GM23248 (cell line): ENCODE measurements at places on chromosomes 3 and 15. TPM values are rescaled to one million over a fixed set of nuclear protein-coding genes. Genes with fewer than 3 reads are reported as not detected.

GRCh38 chr3:178480795-178481194 lies 55.4 kb upstream of the KCNMB2 start:
- peaks cover 7% of the 10 kb centered on the region for H3K27me3 ChIP-seq
- H3K27ac ChIP-seq, result no peak overlapping the region
- H3K36me3 ChIP-seq, result no peaks in the 10 kb centered on the region
- H3K4me3 ChIP-seq, result no peak overlapping the region
- DNase-seq, result no peak

Gene GOLGA6L9
- total RNA-seq, result 0.76 and 1.1 TPM in 2 replicates

- DNase-seq, result peak; percentile 12
- peak overlapping the region; percentile 76 for H3K27ac ChIP-seq
- H3K4me1 ChIP-seq, result peaks cover 31% of the 10 kb centered on the region
- H3K4me3 ChIP-seq, result no peak overlapping the region; the same call in 1 of the 2 replicates
- no peaks in the 10 kb centered on the region for H3K36me3 ChIP-seq
Measured at GRCh38 chr3:155064920-155065319, 15.2 kb upstream of the MME start.

GRCh38 chr15:84750583-84751092 lies 2.2 kb downstream of the ZNF592 start:
- peaks cover 24% of the 10 kb centered on the region for H3K4me1 ChIP-seq
- DNase-seq, result no peak
- H3K4me3 ChIP-seq, result peak overlapping the region; percentile 99
- no peaks in the 10 kb centered on the region for H3K36me3 ChIP-seq

GRCh38 chr3:119044593-119044992 lies 9.9 kb upstream of the IGSF11 start:
- no peak for DNase-seq
- H3K4me3 ChIP-seq, result no peak overlapping the region
- H3K36me3 ChIP-seq, result no peaks in the 10 kb centered on the region
- H3K4me1 ChIP-seq, result no peaks in the 10 kb centered on the region
- H3K27ac ChIP-seq, result no peak overlapping the region
